ENCODE measurements at places on chromosomes 13 and 19.
A peak's percentile ranks its signal among the peaks of the same experiment; 100 is the strongest.

- H3K36me3 ChIP-seq, result peaks cover 44% of the 10 kb centered on the region
- no peak overlapping the region for H3K4me3 ChIP-seq
- H3K4me1 ChIP-seq, result peaks cover 19% of the 10 kb centered on the region
- H3K27ac ChIP-seq, result no peak overlapping the region
- no peak for DNase-seq
- H3K27me3 ChIP-seq, result no peaks in the 10 kb centered on the region
Observed at GRCh38 chr19:6376512-6377190, 918 bp upstream of the PSPN start.

DNA sequence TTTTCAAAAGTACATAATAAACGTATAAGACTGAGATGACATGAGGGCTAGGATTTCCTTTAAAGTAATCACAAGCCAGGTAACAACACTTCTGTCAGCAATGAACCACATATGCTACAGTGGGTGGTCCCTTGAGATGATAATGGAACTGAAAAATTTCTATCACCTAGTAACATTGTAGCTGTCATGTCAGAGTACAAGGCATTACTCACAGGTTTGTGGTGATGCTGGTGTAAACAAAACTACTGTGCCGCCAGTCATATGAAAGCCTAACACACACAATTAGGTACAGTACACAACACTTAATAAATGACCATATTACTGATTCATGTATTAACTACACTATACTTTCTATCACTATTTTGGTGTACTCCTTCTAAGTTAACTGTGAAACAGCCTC, 36.8 kb downstream of the MIPEP start:
- no peaks in the 10 kb centered on the region for H3K27me3 ChIP-seq
- no peaks in the 10 kb centered on the region for H3K4me1 ChIP-seq
- H3K27ac ChIP-seq, result no peak overlapping the region
- peaks cover 2% of the 10 kb centered on the region for H3K36me3 ChIP-seq

GRCh38 chr13:99227909-99228688, 27.4 kb downstream of the UBAC2 start:
- peaks cover 52% of the 10 kb centered on the region for H3K4me1 ChIP-seq
- peaks cover 5% of the 10 kb centered on the region for H3K36me3 ChIP-seq
- peak overlapping the region; percentile 90 for H3K27ac ChIP-seq
- peak overlapping the region; percentile 30 for H3K4me3 ChIP-seq
- no peak for DNase-seq
- H3K27me3 ChIP-seq, result no peaks in the 10 kb centered on the region

- H3K4me3 ChIP-seq, result no peak overlapping the region
- DNase-seq, result no peak
- peaks cover 4% of the 10 kb centered on the region for H3K4me1 ChIP-seq
- peaks cover 55% of the 10 kb centered on the region for H3K36me3 ChIP-seq
- H3K27ac ChIP-seq, result peak overlapping the region; percentile 5
Observed at GRCh38 chr19:11142528-11143171, 12.9 kb downstream of the SPC24 start.

DNA sequence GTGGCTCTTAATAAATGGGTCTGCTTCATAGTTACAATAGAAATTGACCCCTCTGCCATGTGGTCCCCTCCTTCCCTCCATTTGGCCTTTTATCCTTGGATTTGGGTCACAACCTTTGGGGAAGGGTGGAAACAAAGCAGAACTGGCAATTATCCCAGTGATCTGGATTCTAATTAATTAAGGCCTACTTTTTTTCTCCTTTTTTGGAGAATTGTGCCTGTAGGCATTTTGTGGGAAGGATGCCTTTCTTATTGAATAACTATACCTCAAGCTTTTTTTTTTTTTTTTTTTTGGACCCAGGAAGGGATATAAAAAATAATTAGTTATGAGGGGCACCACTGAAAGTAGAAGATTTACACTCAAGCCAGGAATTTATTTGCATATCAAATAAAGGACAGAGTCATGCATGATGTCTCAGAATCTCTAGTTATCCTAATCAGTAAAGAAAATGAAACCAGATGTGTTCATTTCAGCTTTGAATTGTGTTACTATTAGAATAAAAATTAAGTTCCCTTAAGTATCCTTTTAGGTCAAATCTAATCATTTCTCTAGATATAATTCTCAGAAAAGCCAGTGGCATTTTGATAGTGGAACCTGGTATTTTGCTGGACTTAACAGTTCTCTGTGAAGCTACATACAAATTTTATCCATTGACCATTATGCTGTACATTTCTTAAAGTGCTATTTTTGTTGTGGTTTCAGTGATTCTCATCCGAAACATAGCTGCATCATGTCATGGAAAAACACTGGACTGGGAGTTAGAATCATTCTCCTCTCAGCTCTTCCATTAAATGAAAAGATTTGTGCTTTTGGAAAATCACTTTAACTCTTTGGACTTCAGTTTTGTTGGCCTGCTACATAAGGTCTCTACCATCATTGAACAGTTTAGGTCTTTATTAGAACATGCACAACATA, 129.3 kb downstream of the KCNRG start:
- no peak overlapping the region for H3K27ac ChIP-seq
- no peak for DNase-seq
- no peak overlapping the region for H3K4me3 ChIP-seq
- no peaks in the 10 kb centered on the region for H3K36me3 ChIP-seq
- no peaks in the 10 kb centered on the region for H3K4me1 ChIP-seq
- no peaks in the 10 kb centered on the region for H3K27me3 ChIP-seq

DNA sequence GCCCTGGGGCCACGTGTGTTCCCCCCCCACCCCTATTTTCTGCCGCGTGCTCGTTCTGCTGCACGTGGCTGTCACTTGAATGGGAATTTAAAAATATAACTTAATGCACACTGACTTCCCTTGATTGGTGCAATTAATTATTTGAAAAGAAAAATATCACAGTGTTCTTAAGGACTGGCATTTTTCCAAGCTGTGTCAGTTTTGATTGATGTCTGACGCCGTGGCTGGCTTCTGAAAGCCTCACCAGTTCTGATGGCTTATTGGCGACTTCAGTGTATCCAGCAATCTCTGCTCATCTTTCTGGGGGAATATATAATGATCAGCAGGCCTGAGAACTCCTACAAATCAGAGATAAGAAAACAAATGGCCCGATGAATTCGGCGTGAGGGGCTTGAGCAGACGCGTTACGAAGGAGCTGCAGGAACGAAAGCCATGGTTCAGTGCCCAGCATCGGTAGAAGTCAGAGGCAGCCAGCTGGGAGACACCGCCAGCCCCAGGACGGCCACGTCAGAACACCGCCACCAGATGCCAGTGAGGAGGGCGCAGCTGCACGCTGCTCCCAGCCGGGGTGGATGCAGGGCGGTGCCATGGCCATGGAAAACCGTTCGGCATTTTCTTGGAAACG, 111.2 kb downstream of the KDM4B start:
- no peaks in the 10 kb centered on the region for H3K4me1 ChIP-seq
- H3K27ac ChIP-seq, result no peak overlapping the region
- peaks cover 80% of the 10 kb centered on the region for H3K36me3 ChIP-seq
- no peak for DNase-seq
- no peaks in the 10 kb centered on the region for H3K27me3 ChIP-seq

DNA sequence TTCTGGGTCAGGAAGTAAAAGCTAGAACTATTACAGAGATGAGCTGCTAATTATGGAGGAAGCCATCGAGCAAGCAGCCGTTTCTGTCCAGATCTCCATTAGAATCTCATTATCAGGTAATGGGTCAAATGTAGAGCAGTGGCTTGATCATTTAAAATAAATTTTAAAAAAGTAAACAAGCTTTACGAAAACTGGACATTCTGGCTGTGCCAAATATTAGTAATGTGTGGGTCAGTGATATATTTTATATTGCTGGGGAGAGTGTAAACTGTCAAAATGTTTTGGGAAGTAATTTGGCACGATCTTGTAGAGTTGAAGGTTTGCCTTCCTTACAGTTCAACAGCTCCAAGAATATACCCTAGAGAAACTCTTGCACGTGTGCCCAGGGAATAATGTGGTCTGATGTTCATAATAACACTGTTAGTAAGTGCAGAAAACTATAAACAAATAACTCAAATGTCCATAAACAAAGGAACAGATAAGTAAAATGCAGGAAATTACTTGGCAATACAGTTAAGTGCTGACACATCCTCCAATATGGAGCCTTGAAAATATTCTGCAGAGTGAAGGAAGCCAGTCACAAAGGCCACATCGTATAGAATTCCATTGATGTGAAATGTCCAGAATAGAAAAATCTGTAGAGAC, 127.2 kb upstream of the UBL3 start:
- H3K4me3 ChIP-seq, result no peak overlapping the region
- no peaks in the 10 kb centered on the region for H3K36me3 ChIP-seq
- H3K27ac ChIP-seq, result no peak overlapping the region
- DNase-seq, result no peak
- H3K27me3 ChIP-seq, result no peaks in the 10 kb centered on the region

DNA sequence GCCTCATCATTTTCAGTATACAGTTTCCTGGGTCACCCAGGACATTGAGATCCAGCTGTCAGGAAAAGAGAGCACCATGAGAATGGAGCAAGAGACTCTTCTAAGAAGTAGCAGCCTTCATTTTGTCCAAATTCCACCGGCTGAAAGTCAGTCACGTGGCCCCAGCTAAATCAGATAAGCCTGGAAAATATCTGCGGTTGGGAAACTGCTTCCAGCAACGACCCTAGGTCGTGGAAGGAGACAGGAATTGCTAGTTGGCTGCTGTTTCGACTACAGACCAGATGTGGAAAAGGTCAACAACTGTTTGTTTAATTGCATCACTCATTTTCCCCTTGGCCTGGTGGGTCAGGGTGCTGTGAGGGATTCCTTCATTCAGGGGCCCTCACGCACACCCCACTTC, 107.0 kb downstream of the ZNF536 start:
- no peaks in the 10 kb centered on the region for H3K36me3 ChIP-seq
- H3K4me1 ChIP-seq, result no peaks in the 10 kb centered on the region
- DNase-seq, result no peak
- H3K27ac ChIP-seq, result no peak overlapping the region
- no peaks in the 10 kb centered on the region for H3K27me3 ChIP-seq

- H3K4me1 ChIP-seq, result no peaks in the 10 kb centered on the region
- H3K27ac ChIP-seq, result no peak overlapping the region
- no peaks in the 10 kb centered on the region for H3K36me3 ChIP-seq
- H3K4me3 ChIP-seq, result no peak overlapping the region
- no peak for DNase-seq
- no peaks in the 10 kb centered on the region for H3K27me3 ChIP-seq
Observed at GRCh38 chr13:99743094-99743493, 228.5 kb downstream of the ZIC5 start.

DNA sequence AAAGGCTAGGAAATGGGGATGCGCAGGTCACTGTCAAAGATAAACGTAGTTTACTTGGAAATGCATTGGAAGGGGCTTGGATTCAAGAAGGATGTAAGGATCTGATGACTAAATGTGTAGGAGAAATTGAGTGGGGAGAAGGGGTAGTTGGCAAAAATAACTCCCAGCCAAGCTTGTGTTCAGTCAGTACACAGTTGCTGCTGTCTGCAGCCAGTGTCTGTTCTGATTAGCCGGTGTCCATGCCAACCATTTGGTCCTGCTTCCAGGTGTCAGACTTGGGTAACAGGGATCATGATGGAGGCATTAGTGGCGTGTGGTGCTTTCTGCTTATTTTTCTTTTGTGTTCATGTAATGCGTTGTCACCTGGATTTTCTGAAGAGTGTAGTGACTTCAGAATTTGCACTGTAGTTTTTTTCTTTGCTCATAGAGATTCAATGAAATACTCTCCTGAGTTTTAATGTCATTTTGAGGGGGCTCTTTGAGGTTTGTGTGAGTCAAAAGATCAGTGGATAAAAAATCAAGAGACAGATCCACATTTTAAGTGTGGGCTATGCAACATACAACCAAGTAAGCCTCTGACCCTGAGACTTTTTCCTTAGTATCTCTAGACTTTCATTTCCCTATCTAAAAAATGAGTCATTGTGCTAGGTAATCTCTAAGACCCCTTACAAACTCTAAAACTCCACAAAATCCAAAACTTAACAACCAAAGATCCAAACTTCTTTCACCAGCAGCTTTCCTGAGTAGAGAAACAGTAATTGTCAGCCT, 103.9 kb downstream of the WDFY2 start:
- no peak overlapping the region for H3K4me3 ChIP-seq
- no peak for DNase-seq
- no peaks in the 10 kb centered on the region for H3K36me3 ChIP-seq
- no peak overlapping the region for H3K27ac ChIP-seq
- H3K27me3 ChIP-seq, result no peaks in the 10 kb centered on the region

DNA sequence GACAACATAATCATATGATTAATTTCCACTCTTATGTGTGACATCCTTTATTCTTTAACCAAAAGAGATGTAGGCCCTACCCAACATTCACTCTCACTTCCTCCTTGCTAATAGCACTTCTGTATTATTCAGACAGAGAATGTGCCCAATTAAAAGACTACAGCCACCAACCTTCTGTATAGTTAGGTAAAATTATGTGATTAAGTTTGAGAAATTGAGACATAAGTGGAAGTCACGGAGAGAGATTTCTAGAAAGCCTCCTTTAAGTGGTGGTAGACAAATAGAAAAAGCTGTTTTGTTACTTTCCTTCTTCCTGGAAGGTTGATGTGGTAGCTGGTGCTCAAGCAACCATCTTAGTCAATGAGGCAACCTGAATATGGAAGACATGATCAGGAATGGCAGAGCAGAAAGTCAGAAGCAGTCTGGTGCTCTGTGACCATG, 14.8 kb downstream of the EPSTI1 start:
- DNase-seq, result no peak
- H3K4me3 ChIP-seq, result no peak overlapping the region
- H3K4me1 ChIP-seq, result no peaks in the 10 kb centered on the region
- H3K36me3 ChIP-seq, result no peaks in the 10 kb centered on the region
- no peak overlapping the region for H3K27ac ChIP-seq

All from DND-41 (cell line).